ENCODE measurements at places on chromosomes 1 and 21.

DNA sequence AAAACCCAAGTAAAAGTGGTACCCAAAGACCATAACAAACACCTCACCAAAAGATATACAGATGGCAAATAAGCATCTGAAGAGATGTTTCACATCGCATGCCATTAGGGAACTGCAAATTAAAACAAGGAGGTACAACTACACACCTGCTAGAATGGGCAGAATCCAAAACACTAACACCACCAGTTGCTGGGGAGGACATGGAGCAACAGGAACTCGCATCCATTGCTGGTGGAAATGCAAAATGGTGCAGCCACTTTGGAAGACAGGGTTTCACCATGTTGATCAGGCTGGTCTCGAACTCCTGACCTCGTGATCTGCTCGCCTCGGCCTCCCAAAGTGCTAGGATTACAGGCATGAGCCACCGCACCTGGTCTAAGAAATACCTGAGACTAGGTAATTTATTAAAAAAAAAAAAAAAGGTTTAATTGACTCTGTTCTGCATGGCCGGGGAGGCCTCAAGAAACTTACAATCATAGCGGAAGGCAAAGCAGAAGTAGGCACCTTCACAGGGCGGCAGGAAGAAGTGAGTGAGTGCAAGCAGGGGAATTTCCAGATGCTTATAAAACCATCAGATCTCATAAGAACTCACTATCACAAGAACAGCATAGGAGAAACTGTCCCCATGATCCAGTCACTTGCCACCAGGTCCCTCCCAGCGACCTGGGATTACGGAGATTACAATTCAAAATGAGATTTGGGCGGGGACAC, 30.2 kb upstream of the PRSS38 start:
- DNase-seq = no peak

- DNase-seq = no peak
These were observed 41.0 kb downstream of the PGBD5 start for GRCh38 chr1:230385158-230385450.

DNA sequence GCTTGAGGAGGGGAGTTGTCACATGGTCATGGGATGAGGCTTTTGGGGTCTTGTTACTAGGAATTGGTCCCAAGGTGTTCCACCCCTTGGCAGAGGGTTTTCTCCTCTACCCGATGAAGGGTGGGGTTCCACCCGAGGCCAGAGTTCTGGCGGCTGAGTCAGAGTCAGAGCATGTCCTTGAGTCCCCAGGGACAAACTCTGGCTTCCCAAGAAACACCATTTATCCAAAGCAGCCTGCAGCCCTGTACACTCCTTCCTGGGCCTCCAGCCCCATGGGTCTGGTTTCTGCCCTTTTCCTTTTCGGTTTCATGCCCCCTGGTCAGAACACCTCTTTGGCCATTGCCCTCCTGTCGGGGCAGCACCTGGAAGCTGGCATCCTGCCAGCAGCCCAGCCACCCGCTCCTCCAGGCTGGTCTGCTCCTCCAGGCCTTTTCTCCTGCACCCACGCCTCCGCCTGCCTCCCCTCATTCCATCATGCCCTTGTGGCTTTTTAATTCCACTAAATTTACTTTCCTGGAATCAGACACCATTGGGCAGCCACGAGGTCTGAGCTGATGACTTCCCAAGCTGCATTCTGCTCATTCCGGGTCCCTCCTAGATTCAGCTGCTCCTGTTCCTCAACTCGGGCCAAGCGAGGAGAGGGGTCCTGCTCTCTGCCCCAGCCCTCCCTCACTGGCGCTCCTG, 301.7 kb upstream of the VAMP3 start:
- DNase-seq = no peak

DNA sequence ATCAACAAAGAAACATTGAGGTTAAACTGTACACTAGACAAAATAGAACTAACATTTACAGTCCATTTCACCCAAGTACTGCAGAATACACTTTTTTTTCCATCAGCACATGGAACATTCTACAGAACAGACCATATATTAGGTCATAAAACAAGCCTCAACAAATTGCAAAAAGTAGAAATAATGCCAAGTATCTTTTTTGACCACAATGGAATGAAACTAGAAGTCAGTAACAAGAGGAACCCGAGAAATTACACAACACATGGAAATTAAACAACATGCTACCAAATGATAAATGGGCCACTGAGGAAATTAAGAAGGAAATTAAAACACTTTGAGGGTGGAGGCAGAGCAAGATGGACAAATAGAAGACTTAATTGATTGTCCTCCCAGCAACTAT, 8.4 kb upstream of the C1orf185 start:
- no peak for DNase-seq

DNA sequence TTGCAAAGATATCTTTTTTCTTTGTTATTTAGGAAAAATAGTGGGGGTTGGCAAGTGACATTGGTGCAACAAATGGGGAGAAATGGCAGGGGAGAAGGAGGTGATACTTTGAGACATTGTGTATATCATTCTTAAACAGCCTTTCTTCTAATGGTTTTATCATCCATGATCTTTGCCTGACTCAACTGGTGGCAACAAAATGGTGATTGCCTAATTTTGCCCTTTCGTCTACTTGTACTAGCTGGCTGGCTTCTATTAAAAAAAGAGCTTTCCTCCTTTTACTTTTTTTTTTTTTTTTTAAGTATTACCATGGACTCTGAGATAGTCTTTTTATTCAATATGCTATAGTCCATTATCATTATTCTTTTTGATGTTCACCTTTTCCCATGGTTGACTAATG, 27.7 kb downstream of the DESI2 start:
- no peak for DNase-seq

DNA sequence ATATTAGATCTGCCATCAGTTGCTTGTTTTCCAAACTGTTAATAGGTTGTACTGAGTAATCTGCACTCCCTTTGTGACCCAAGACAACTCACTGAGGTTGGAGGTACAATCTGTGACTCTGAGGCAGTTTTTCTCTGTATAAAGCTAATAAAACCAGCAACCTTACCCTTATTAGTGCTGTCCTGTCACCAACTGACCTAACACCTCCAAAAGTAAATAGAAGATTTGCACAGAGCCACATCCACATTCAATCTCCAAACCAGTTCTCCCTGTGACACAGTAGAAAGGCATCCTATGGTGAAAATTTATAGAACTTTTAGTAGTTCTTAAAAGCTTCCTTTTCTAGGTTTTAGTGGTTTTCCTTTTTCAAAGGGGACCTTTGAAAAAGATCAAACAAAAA, 140.4 kb upstream of the ADGRL2 start:
- DNase-seq = no peak

GRCh38 chr21:29152916-29153315, 22.5 kb downstream of the MAP3K7CL start:
- DNase-seq = no peak

GRCh38 chr1:22112554-22112953, 30.3 kb downstream of the WNT4 start:
- DNase-seq = no peak

DNA sequence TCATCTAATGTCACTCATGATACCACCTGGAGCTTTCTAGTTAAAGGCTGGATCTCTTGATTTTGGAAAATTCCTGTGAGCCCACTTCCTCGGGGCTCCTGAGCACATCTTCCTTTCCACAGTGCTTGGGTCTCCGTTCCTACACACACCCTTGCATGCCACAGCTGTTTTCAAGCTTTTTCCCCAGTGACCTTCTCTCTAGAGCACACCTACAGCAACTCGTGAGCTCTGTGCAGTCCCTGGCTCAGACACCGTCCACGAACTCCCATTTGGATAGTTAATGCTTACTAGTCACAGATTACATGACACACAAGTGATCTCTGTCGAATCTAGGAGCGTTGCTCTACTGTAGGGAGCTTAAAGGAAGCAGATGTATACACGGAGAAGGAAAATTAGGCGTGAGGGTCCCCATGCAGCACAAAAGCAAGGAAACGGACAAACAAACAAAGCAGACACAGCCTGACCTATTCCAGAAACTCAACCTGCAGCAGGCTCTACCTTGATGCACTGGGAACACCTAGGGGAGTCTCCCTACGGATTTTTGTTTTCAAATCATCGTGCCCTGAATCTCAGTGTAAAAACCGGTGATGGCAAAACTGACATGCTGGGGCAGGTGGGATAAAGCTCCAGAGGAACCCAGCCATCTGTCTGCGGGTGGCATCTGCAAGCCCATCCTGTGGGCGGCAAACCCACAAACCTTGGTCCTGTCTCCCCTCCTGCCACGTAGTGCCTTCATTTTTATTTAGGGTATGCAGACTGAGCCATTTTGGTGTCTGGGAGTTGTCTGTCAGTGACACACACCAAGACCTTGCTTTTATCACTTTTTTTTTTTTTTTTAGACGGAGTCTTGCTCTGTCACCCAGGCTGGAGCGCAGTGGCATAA, 177.8 kb downstream of the RUNX1 start:
- DNase-seq = no peak

- peak; percentile 81 for DNase-seq
These were observed 45.8 kb upstream of the CRNN start for GRCh38 chr1:152459596-152460528.

- no peak for DNase-seq
These were observed 16.4 kb upstream of the KIF21B start for GRCh38 chr1:201039876-201040275.

DNA sequence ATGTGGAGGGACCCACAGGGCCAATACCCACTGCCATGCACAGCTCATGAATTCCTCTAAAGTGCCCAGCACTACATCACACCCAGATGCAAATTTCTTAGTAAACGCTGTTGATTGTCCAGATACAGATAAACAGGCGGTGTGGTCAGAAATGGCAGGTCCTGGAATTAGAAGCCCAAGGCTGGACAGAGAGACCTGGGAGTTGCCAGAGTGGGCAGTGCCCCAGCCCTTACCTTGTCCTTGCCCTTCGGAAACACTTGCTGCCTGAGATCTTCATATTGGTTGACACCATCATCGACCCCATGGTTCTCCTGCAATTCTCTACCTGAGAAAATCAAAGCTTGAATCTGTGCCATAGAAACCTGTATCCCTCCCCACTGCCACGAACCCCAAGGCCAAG, 149.3 kb upstream of the ETV3 start:
- DNase-seq = no peak

DNA sequence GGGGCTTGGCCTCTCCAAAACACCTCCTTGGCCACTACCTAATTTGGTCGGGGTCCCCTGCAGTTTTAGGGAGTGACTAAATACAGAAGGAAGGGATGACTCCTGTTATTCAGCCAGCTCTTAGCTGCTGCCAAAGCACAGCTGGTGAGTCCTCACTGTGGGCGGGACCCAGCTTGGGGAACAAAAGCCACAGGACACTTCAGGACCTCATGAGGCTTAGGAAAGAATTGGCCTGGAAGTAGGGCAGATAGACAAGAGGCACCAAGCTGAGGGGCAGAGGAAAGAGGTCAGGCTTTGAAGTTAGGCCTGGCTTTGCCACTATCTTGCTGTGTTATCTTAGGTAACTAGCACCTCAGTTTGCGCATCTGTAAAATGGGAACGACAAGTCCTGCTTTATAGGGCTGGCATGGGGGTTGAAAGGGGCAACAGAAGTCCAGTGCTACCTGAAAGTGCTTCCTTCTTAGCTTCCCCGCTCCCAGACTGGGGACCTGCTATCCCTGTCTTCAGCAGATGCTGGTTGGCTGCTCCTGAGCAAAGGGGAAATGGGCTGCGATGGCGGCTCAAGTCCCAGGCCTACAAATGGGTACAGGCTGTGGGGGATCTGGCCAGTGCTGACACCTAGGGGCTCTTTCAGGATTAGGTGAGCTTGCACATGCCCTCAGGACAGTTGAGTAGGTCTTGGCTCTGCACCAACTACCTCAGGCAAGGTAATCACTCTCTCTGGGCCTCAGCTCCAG, 15.7 kb downstream of the IFI6 start:
- peak; percentile 23 for DNase-seq

- DNase-seq = peak; percentile 82
These were observed 7.8 kb downstream of the F11R start for GRCh38 chr1:161013131-161013487.

DNA sequence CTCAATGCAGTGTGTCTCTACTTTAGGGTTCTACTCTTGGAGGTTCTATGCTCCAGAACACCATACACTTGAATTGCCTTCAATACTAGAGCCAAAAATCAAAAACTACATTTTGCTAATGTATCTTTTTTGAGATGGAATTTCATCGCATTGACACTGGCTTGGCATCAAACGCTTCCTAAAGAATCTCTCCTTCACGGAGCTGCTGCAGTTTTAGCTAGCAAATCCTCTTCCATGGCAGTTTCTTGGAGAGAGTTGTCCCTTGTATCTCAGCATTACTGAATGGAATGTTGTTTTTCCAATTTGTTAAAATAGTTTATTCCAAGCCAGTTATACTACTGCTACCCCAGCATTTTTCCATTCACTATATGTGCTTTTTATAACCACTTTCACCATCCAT, 17.7 kb downstream of the SDCCAG8 start:
- no peak for DNase-seq

DNA sequence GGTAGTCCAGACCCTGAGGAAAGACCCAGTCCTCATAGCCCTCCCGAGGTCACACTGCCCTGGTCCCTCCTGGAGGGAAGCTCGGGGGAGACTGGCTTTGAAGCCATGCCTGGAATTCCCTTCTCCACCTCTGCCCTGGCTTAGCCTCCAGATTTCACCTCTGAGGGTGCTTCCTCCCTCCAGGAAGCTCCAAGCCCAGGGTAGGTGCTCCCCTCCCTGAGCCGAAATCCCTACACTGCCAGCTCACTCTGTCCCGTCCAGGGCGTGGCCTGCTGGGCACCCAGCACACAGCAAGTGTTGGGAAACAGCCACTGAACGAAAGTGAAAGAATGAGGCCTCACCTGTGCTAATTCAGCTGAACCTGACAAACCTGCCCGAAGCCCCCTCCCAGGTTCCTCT, 6.0 kb upstream of the TNFRSF25 start:
- DNase-seq = no peak

DNA sequence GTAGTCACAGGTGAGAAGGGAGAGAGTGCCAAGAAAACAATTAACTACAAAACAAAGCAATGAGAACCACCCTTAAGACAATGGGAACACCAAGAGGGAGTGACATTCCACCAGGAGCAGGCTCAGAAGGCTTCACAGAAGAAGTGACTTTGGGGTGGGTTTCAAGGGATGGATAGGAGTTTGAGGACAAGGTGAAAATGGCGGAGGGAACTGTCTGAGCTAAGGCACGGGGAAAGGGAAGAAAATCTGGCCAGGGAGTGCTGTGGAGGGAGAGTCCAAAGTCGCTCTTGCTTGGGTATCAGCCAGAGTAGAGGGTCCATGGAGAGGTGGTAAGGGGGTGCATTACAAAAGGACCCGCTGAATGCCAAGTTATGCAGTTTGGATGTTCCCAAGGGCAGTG, 87.3 kb downstream of the CAMK2N1 start:
- DNase-seq = no peak

Measured in Kasumi-1 (cell line).